Activated CD8-positive, alpha-beta T cell treated with anti-CD3 and anti-CD28 coated beads for 36 hours (primary cell): ENCODE measurements at places on chromosomes 2 and 18. TPM values are rescaled to one million over a fixed set of nuclear protein-coding genes. Genes with fewer than 3 reads are reported as not detected.

- no peak for DNase-seq
Measured at GRCh38 chr18:75113455-75113854, 95.5 kb downstream of the PTGR3 start.

DNA sequence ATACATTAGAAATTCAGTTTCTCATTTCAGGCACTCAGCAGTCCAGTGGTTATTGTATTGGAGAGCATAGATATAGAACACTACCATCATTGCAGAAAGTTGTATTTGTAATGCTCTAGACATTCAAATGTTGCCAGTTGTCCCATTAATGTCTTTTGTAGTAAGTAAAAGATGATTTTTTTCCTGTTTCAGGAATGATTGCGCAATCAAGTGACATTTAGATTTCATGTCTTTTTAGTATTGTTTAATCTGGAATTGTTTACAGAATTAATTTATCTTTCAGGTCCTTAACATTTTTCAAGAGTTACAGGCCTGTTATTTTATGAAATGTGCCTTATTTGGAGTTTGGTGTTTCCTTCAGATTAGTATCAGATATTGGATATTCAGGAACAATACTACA, 134.7 kb downstream of the MSTN start:
- DNase-seq: no peak

- DNase-seq: no peak
Measured at GRCh38 chr2:224302952-224303351, 99.0 kb downstream of the FAM124B start.

DNA sequence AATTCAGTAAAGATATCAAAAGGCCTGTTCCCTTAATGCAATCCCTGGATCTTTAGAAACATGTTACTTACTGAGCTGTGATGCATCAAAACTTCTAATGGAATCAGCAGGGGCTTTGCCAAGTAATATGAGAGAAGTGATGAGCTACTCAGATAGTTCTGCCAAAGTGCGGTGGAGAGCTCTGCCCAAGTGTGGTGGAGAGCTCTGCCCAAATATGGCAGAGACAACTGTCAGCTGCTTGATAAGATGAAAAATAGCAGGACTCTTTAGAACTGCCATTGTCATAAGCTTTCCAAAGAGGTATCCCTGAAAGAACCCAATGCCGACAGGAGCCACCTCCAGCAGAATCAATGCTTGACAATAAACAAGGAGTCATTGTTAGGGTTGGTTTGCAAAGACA, 167.9 kb upstream of the SLC39A10 start:
- DNase-seq: no peak

SLC9A2 gene
- 0.18 TPM for total RNA-seq
